Large intestine (tissue), 12 donors: ENCODE measurements at places on chromosomes 11 and 22.

DNA sequence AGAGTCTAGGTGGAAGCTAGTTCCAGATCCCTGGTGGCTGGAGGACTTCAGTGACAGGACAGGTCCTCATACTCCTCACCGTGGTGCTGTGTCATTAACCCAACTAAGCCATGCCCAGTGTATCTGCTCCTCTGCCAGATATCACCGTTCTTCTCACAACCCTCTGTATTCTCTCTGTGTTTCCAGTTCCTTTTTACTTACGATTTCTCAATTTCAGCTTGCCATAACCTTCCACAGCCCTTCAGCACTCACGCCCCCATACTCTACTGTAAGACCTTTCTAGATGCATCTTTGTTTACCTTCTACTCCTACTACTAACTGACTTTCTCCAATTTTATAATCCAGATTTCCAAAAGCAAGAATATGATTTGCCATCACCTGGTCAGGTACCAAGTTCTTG lies 26.1 kb upstream of the RIC3 start:
- no peaks in the 10 kb centered on the region for H3K4me1 ChIP-seq
- no peak for DNase-seq
- no peak overlapping the region for H3K27ac ChIP-seq
- H3K4me3 ChIP-seq: no peak overlapping the region

GRCh38 chr22:38295863-38296262 lies 21.4 kb downstream of the CSNK1E start:
- no peak overlapping the region for H3K27ac ChIP-seq
- no peak for DNase-seq
- no peaks in the 10 kb centered on the region for H3K27me3 ChIP-seq
- peaks cover 89% of the 10 kb centered on the region for H3K36me3 ChIP-seq

- H3K36me3 ChIP-seq: no peaks in the 10 kb centered on the region
- peak; percentile 71 for DNase-seq
- H3K4me1 ChIP-seq: peaks cover 21% of the 10 kb centered on the region
- peak overlapping the region; percentile 56 for H3K27ac ChIP-seq
- H3K4me3 ChIP-seq: no peak overlapping the region
Observed at GRCh38 chr11:61985869-61986268, 18.4 kb upstream of the FTH1 start.

GRCh38 chr11:73716153-73717056 lies 44.5 kb downstream of the RAB6A start:
- H3K4me1 ChIP-seq: no peaks in the 10 kb centered on the region
- H3K27me3 ChIP-seq: no peaks in the 10 kb centered on the region
- peaks cover 28% of the 10 kb centered on the region for H3K36me3 ChIP-seq
- no peak overlapping the region for H3K27ac ChIP-seq
- no peak for DNase-seq

DNA sequence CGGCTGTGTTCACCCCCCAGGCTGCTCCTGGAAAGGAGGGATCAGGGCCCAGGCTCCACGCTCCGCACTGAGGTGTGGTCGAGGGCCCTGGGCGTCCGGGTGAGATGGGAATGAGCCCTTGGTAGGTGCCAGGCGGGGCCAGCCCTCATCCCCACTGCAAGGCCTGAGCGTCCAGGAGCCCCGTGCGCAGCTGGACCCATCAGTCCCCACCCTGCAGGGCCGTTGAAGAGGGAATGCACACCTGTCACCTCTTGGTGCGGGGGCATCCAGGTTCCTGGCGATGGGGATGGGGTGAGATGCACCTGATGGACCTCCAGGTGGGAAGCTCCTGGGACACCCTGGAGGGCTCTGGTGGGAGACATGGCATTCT lies 72.2 kb downstream of the KCNQ1 start:
- H3K36me3 ChIP-seq: no peaks in the 10 kb centered on the region
- no peak overlapping the region for H3K4me3 ChIP-seq
- H3K27me3 ChIP-seq: no peaks in the 10 kb centered on the region
- H3K27ac ChIP-seq: no peak overlapping the region

DNA sequence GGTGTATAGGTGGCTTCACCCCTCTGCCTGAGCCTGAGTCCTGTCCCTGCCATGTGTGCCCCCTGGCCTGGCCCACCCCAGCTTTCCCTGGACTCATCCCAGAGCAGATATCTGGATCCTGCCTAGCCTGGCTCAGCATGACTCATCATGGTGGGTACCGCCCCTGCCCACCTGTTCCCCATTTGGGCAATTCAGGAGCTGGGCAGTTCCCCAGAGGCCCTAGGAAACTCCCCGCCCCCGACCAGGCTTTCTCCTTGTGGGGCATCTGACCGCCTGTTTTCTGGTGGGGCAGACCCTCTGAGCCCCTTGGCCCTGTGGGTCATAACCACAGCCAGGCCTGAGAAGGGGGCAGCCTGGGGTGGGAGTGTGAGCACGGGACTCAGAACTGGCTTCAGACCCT lies 4.4 kb downstream of the TSPO start:
- H3K4me1 ChIP-seq: peaks cover 2% of the 10 kb centered on the region
- H3K27me3 ChIP-seq: peaks cover 15% of the 10 kb centered on the region
- no peaks in the 10 kb centered on the region for H3K36me3 ChIP-seq
- H3K4me3 ChIP-seq: no peak overlapping the region

GRCh38 chr22:22670076-22670795 lies 25.8 kb downstream of the GGTLC2 start:
- H3K36me3 ChIP-seq: no peaks in the 10 kb centered on the region
- H3K4me3 ChIP-seq: no peak overlapping the region
- no peak for DNase-seq
- H3K4me1 ChIP-seq: no peaks in the 10 kb centered on the region

GRCh38 chr22:27772984-27773498 lies 28.5 kb downstream of the MN1 start:
- no peaks in the 10 kb centered on the region for H3K36me3 ChIP-seq
- no peak overlapping the region for H3K4me3 ChIP-seq
- H3K27me3 ChIP-seq: peaks cover 8% of the 10 kb centered on the region
- no peak overlapping the region for H3K27ac ChIP-seq
- H3K4me1 ChIP-seq: no peaks in the 10 kb centered on the region

DNA sequence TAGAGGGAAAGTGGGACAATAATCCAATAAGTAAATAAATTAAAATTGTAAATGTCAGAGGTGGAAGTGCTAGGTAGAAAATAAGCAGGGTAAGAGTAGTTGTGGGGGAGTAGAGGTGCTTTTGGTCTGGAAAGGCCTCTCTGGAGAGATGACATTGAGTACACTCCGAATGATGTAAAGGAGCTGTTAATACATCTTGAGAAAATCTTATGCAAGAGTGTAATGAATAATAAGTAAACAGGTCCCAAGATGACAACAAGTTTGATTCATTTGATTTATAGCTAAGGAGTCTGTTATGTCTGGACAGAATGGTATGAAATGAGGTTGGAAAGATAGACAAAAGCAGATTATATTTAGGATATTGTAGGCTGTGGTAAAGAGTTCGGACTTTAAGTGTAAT lies 87.5 kb downstream of the TMEM135 start:
- H3K4me1 ChIP-seq: no peaks in the 10 kb centered on the region
- H3K4me3 ChIP-seq: no peak overlapping the region
- H3K27ac ChIP-seq: no peak overlapping the region

GRCh38 chr22:31897842-31898805 lies 46.2 kb upstream of the YWHAH start:
- no peak overlapping the region for H3K4me3 ChIP-seq
- H3K4me1 ChIP-seq: peaks cover 13% of the 10 kb centered on the region
- H3K36me3 ChIP-seq: peaks cover 34% of the 10 kb centered on the region
- no peaks in the 10 kb centered on the region for H3K27me3 ChIP-seq

- no peak overlapping the region for H3K27ac ChIP-seq
- peaks cover 32% of the 10 kb centered on the region for H3K4me1 ChIP-seq
- H3K4me3 ChIP-seq: no peak overlapping the region
- peaks cover 6% of the 10 kb centered on the region for H3K36me3 ChIP-seq
Observed at GRCh38 chr22:46777609-46777970, 15.1 kb downstream of the TBC1D22A start.

DNA sequence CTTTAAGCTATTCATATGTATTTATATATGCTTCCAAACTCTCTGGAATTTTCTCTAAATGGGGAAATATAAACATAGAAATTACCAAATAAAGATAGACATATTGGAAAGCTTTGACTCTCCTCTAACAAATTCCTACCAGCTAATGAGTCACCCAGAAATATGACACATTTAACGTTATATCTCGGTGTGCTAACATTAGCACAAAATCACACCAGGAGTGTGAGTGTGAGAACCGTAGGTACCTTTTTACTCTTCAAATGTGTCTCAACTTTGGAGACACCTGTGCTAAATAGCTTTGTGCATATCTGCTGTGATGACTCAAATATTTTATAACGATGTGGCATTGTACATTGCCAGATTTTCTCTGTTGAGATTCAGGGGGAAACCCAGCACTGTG lies 714.4 kb downstream of the METTL15 start:
- no peak for DNase-seq
- no peaks in the 10 kb centered on the region for H3K4me1 ChIP-seq
- no peaks in the 10 kb centered on the region for H3K27me3 ChIP-seq
- H3K36me3 ChIP-seq: no peaks in the 10 kb centered on the region
- no peak overlapping the region for H3K27ac ChIP-seq

- H3K4me3 ChIP-seq: no peak overlapping the region
- peak overlapping the region; percentile 95 for H3K27ac ChIP-seq
- peaks cover 59% of the 10 kb centered on the region for H3K36me3 ChIP-seq
- peaks cover 35% of the 10 kb centered on the region for H3K4me1 ChIP-seq
- H3K27me3 ChIP-seq: no peaks in the 10 kb centered on the region
Observed at GRCh38 chr22:28783786-28784671, 11.5 kb downstream of the CCDC117 start.

GRCh38 chr11:93525601-93526345 lies 17.4 kb downstream of the SMCO4 start:
- H3K27ac ChIP-seq: peak overlapping the region; percentile 54
- DNase-seq: no peak
- H3K4me1 ChIP-seq: peaks cover 27% of the 10 kb centered on the region
- H3K4me3 ChIP-seq: no peak overlapping the region
- H3K27me3 ChIP-seq: no peaks in the 10 kb centered on the region
- no peaks in the 10 kb centered on the region for H3K36me3 ChIP-seq

GRCh38 chr11:8814923-8815240 lies 96.1 kb upstream of the AKIP1 start:
- no peaks in the 10 kb centered on the region for H3K27me3 ChIP-seq
- H3K27ac ChIP-seq: no peak overlapping the region
- DNase-seq: no peak
- peaks cover 15% of the 10 kb centered on the region for H3K4me1 ChIP-seq

GRCh38 chr11:95074792-95075563 lies 8.3 kb downstream of the SRSF8 start:
- no peak overlapping the region for H3K27ac ChIP-seq
- no peaks in the 10 kb centered on the region for H3K27me3 ChIP-seq
- peak; percentile 48 for DNase-seq
- no peaks in the 10 kb centered on the region for H3K36me3 ChIP-seq
- no peaks in the 10 kb centered on the region for H3K4me1 ChIP-seq

DNA sequence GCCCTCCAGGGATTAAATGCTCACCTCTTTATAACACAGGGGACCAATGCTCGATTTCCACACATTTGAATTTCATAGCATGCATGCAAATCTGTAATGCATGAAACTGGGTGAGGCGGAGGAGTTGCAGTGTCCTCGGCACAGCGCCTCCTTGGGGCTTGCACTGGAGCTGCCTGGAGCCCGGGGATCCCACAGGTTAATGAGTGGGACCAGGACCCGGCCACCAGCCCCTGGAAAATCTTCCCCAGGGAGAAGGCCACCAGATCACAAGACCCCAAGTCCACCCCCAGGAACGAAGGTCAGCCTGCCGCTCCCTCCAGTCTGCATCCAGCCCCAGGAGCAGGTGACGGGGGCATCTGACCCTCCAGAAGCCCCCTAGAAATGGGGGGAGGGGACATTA lies 119.1 kb downstream of the MN1 start:
- no peak overlapping the region for H3K27ac ChIP-seq
- peaks cover 6% of the 10 kb centered on the region for H3K4me1 ChIP-seq
- H3K27me3 ChIP-seq: no peaks in the 10 kb centered on the region
- DNase-seq: no peak
- no peak overlapping the region for H3K4me3 ChIP-seq
- no peaks in the 10 kb centered on the region for H3K36me3 ChIP-seq

- H3K27ac ChIP-seq: no peak overlapping the region
- no peak overlapping the region for H3K4me3 ChIP-seq
Observed at GRCh38 chr11:10503221-10503620, 37.8 kb downstream of the RNF141 start.

DNA sequence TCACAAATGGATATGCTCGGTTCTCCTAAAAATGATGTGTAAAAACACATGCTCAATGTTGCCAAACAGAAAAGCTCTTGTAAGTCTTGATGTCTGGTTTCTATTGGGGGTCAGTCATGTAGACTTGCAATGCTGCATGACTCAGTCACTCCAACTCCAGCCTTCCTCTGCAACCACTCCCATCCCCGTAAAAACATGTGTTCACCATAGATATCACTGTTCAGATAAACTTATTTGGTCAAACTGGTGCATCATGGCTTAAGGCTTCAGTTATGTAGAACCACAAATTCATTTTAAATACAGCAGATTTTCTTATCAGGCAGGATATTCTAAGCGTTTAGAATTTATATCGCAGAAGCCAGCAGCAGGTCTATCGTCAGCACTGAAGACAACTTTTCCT lies 298.4 kb upstream of the LUZP2 start:
- no peak overlapping the region for H3K27ac ChIP-seq
- no peak overlapping the region for H3K4me3 ChIP-seq
- no peak for DNase-seq
- H3K4me1 ChIP-seq: no peaks in the 10 kb centered on the region

- DNase-seq: peak; percentile 7
- H3K4me1 ChIP-seq: peaks cover 3% of the 10 kb centered on the region
- no peak overlapping the region for H3K27ac ChIP-seq
- no peaks in the 10 kb centered on the region for H3K36me3 ChIP-seq
- no peak overlapping the region for H3K4me3 ChIP-seq
Observed at GRCh38 chr11:121282886-121283502, 9.6 kb upstream of the SC5D start.
